Activated naive CD4-positive, alpha-beta T cell treated with Interleukin-2 at 50 U/mL for 16 hours (primary cell): ENCODE measurements at places on chromosomes 1 and 21.

- no peak for DNase-seq
Observed at GRCh38 chr1:182085726-182086125, 24.2 kb upstream of the ZNF648 start.

GRCh38 chr1:88357729-88358128 is 326.3 kb upstream of the PKN2 start:
- no peak for DNase-seq

- DNase-seq, result no peak
Observed at GRCh38 chr1:44256762-44257554, 43.7 kb downstream of the DMAP1 start.

DNA sequence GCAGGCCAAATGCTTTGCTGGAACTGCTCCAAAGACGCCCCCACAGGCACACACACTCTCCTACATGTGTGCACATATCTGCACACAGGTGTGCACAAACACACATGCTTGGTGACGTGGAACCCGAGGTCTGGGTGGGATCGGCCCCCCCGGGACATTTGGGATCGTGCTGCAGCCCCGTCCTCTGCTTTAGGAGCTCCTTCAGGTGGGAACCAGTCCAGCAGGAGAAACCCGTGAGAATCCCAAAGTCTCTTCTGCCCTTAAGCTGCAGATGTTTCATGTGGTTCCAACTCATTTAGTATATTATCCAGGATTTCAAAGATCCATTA is 38.6 kb downstream of the UBE2G2 start:
- DNase-seq, result no peak

GRCh38 chr1:171919891-171920887 is 78.9 kb downstream of the DNM3 start:
- no peak for DNase-seq

DNA sequence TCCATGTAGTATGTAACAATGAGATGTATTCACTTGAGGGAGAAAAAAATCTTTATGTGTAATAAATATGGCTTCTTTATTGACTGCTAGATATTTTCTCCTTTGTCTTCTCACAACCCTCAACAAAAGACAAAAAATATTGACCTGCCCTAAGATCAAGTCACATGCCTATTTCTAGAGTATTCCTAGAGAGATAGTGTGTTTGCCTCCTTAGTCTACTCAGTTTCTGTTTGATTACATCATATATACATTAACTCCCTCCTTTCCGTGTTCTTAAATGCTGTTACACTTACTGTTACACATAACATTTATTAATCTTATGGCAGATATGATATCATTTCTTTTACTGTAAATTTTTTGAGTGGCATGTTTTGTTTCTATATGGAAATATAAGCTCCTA is 281.6 kb upstream of the RGS18 start:
- no peak for DNase-seq

- no peak for DNase-seq
Observed at GRCh38 chr1:162388615-162389014, 7.1 kb downstream of the C1orf226 start.
